ENCODE measurements at places on chromosomes 12 and 14. TPM values are rescaled to one million over a fixed set of nuclear protein-coding genes. Genes with fewer than 3 reads are reported as not detected.

DNA sequence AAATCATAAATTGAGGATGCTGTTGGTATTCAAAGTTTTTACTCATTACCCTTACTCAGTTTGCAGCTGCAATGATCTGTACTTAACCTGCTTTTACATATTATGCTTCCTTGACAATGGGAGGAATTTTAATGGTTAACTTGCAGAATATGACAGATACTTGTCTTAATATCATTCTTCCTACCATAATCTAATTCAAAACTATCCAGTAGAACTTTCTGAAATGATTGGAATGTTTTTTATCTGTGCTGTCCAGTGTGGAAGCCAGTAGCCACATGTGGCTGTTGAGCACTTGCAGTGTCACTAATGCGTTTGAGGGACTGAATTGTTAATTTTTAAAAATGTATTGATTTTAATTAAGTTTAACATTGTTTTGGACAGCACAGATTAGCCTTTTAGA, 23.5 kb downstream of the FGFR1OP2 start:
- H3K27ac ChIP-seq: no peak overlapping the region
- DNase-seq: no peak
- H3K4me3 ChIP-seq: no peak overlapping the region
- H3K4me1 ChIP-seq: no peaks in the 10 kb centered on the region
- peaks cover 97% of the 10 kb centered on the region for H3K36me3 ChIP-seq
- no peaks in the 10 kb centered on the region for H3K27me3 ChIP-seq

- no peak for DNase-seq
- H3K27ac ChIP-seq: no peak overlapping the region
- H3K4me3 ChIP-seq: no peak overlapping the region
- H3K27me3 ChIP-seq: peaks cover 12% of the 10 kb centered on the region
- peaks cover 5% of the 10 kb centered on the region for H3K4me1 ChIP-seq
These were observed 68.0 kb upstream of the MAX start for GRCh38 chr14:65170318-65170717.

GRCh38 chr12:20624718-20625117, 70.4 kb upstream of the SLCO1C1 start:
- no peak overlapping the region for H3K4me3 ChIP-seq
- H3K4me1 ChIP-seq: no peaks in the 10 kb centered on the region
- no peak overlapping the region for H3K27ac ChIP-seq
- DNase-seq: no peak
- H3K36me3 ChIP-seq: no peaks in the 10 kb centered on the region
- H3K27me3 ChIP-seq: no peaks in the 10 kb centered on the region

DNA sequence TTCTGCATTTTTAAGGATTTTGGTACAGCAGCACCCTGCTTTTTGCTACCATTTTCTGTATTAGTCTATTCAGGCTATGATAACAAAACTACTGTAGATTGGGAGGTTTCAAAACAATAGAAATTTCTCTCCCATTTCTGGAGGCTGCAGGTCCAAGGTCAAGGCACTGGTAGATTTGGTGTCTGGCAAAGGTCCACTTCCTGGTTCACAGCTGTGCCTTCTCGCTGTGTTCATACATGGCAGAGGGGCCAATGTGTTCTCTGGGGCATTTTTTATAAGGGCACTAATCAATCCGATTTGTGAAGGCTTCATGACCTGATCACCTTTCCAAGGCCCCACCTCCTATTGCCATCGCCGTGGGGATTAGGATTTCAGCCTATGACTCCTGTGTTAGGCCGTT, 268.1 kb upstream of the RTL1 start:
- H3K36me3 ChIP-seq: no peaks in the 10 kb centered on the region
- no peak overlapping the region for H3K4me3 ChIP-seq
- no peaks in the 10 kb centered on the region for H3K4me1 ChIP-seq
- no peaks in the 10 kb centered on the region for H3K27me3 ChIP-seq

- H3K36me3 ChIP-seq: no peaks in the 10 kb centered on the region
- peaks cover 4% of the 10 kb centered on the region for H3K4me1 ChIP-seq
- DNase-seq: no peak
- no peaks in the 10 kb centered on the region for H3K27me3 ChIP-seq
These were observed at the start of gene KLRG1 for GRCh38 chr12:8989413-8989812. Gene KLRG1 (plus strand): TSS chr12:8989546. CDS start chr12:8989636, 90 bp downstream.

DNA sequence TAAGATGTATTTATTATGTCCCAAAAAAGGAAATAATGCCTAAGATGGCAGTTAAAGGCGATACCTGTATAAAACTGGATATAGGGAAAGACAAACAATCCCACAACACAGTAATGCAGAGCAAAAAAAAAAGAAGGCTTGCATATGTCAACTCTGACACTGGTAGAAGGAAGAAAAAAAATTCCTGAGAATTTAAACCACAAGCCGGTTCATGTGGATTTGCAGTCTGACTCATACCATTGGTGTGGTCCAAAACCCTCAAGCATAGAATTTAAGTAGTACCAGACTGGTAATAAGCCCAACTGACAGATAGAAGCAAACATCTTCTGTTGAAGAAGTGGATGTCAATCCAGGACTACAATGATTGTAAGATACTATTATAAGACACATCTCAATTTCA, 7.2 kb downstream of the DNAI7 start:
- H3K4me1 ChIP-seq: no peaks in the 10 kb centered on the region
- no peak overlapping the region for H3K27ac ChIP-seq
- H3K36me3 ChIP-seq: no peaks in the 10 kb centered on the region

DNA sequence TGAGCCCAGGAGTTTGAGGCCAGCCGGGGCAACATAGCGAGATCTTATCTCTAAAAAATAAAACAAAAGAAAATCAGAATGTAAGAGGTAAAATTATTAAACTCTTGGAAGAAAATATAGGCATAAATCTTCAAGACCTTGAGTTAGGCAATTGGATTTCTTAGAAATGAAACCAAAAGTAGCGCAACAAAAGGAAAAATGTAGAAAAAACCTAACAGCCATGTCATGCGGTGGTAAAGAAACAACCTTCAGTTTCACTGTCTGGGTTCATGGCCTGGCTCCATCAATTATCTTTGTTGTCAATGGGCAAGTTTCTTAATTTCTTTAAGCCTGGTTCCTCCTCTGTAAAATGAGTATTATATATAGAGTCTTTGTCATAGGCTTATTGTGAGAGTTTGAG, 5.6 kb upstream of the GCH1 start:
- no peak overlapping the region for H3K27ac ChIP-seq
- no peaks in the 10 kb centered on the region for H3K4me1 ChIP-seq
- H3K4me3 ChIP-seq: no peak overlapping the region

DNA sequence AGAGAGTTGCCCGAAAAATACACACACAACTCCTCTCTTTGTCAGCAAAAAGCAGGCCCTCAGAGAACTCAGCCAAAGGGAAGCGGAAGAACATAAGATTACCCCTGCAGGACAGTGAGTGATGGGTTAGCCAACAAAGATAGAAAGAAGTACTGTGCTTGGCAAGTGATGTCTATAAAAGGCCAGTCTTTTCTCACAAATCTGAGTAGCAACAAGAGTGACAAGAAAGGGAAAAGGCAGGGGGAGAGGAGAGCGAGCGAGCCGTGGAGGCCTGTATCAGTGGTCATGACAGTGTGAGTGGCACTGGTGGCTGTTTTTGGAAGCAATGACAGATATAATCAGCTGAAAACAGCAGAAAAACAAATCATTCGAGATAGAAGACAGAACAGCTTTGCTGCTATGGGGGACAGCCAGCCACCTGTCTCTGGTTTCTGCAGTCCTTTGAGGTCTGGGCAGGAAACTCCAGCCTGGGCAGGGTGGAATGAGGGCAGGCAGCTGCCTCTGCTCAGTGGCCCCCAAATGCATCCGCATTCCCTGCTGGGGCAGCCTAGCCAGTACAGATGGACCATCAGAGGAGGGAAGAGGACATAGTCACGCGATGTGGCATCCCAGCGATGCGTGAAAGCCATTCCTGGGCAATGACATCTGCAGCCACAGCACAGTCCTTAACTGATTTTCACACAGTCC, 74.7 kb downstream of the TRIM9 start:
- H3K27ac ChIP-seq: no peak overlapping the region
- no peak overlapping the region for H3K4me3 ChIP-seq
- no peak for DNase-seq
- H3K4me1 ChIP-seq: no peaks in the 10 kb centered on the region

DNA sequence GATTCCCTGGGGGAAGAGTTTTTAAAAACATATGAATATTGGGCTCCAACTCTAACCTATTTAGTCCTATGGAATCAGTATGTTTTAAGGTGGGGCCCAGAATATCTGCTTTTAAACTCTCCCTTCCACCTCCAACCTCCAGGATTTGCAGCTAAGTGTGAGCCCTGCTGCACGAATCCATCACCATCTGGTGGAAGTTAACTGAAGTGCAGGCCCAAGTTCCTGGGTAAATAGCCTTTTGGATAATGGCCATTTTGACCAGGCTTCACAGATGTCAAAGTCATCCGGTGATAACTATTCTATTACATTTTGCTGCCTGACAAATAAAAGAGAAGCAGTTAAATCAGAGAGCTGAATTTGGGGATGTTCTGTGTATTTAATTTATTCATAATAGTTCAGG, 58.1 kb upstream of the RMST start:
- no peaks in the 10 kb centered on the region for H3K4me1 ChIP-seq
- DNase-seq: no peak
- H3K36me3 ChIP-seq: no peaks in the 10 kb centered on the region
- no peaks in the 10 kb centered on the region for H3K27me3 ChIP-seq
- no peak overlapping the region for H3K27ac ChIP-seq
- H3K4me3 ChIP-seq: no peak overlapping the region

- H3K4me3 ChIP-seq: no peak overlapping the region
- H3K4me1 ChIP-seq: peaks cover 8% of the 10 kb centered on the region
- H3K27ac ChIP-seq: no peak overlapping the region
- no peak for DNase-seq
- H3K36me3 ChIP-seq: no peaks in the 10 kb centered on the region
These were observed 87.0 kb downstream of the BTG1 start for GRCh38 chr12:92058664-92059063.

DNA sequence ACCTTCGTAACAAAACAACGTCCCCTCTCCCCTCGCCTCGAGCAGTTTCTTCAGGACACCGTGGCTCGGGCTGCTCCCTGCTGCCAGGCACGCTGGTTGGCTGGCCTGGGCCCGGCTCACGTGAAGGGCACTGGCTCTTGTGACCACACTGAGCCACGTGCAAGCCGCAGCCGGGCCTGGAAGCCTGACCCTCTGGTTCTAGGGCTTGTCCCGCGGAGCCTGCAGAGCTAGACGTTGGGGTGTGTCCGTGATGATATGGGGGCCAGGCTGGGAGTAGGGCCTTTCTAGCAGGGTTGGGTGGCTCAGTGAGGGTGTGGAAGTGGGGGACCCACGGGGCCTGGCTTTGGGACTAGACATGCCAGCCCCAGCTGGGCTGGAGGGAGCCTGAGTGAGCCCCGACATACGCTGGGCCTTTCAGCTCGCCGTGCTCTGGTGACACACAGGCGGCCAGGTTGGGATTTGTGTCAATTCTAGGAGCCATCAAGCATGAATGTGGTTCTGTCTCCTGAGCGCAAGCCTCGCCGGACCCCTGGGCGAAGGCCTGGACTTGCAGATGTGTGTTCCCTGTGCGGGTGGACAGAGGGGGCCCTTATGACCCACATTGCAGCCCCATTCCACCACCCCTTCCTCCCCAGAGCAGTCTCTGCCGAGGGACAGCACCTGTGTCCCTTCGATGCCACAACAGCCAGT, 13.6 kb upstream of the AMN start:
- H3K4me1 ChIP-seq: no peaks in the 10 kb centered on the region
- peak; percentile 58 for DNase-seq
- peaks cover 27% of the 10 kb centered on the region for H3K36me3 ChIP-seq
- H3K27me3 ChIP-seq: no peaks in the 10 kb centered on the region
- H3K27ac ChIP-seq: no peak overlapping the region

GRCh38 chr14:67569011-67569650, 30.9 kb downstream of the PIGH start:
- H3K4me3 ChIP-seq: no peak overlapping the region
- no peaks in the 10 kb centered on the region for H3K4me1 ChIP-seq
- peak; percentile 55 for DNase-seq
- H3K27ac ChIP-seq: no peak overlapping the region

DNA sequence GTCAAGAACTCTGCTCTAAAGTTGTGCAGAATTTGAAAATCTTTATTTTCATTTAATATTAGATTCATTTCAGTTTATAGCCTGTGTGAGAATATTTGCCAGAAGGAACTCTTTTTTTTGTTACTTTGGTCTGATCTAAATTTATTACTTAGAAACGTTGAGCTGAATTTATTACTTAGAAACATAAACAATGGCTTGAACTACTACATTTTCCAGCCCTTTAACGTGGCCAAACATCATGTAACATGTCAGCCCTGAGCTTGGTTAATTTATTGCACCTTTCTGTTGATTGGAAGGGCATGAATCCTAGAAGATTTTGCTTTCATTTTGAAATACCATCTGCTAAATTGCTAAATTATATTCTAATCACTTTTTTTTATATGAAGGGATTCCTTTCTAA, 241.4 kb downstream of the TMEM117 start:
- DNase-seq: no peak
- no peak overlapping the region for H3K27ac ChIP-seq
- no peaks in the 10 kb centered on the region for H3K27me3 ChIP-seq

DNA sequence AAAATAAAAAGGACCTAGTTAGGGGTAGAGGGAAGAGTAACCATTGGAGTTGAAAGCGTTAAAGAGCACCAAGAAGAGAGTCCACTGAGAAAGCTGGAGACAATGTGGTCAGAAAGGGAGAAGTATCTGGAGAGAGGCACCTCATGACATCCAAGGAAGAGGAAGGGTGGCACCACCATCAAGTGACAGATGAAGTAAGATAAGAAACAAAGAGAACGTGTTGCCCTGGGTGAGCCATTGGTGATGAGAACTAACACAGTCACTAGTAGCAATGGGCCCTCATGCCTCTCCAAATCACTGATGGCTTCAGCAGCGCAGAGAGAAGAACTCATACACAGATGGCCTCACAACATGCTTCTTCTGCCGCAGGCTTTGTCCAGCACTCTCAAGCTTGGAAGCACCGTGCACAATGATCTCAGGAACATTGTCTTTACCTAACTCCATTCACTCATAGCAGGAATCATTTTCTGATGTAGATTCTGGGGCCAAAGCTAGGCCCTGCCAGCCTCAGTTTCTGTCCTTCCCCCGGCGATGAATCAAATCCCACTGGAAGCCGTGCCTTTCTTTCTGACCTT, 252.9 kb downstream of the DPF3 start:
- no peak overlapping the region for H3K27ac ChIP-seq
- H3K4me1 ChIP-seq: no peaks in the 10 kb centered on the region
- no peaks in the 10 kb centered on the region for H3K27me3 ChIP-seq

DNA sequence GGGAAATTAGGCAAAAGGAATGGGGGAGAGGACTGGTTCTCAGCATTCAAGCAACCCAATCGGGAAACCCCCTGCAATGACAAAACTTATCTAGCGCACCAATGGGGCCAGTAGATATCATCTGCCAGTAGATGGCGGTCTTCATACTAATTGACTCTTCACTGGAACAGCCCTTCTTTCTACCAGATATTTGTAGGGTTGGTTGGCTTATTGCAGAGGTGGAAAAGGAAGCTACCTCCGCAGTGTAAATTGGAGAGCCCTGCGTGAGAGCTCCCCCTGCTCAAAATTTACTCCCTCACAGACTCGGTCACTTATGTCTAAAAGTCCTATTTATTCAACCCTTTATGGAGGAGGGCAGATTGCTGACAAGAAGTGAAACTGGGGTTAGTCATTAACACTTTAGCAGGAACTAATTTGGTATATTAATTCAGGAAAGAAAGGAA, 166.1 kb upstream of the CCND2 start:
- peaks cover 22% of the 10 kb centered on the region for H3K27me3 ChIP-seq
- H3K4me1 ChIP-seq: no peaks in the 10 kb centered on the region
- no peak overlapping the region for H3K27ac ChIP-seq

The SERPINA10 gene
- total RNA-seq: not detected

The TAS2R50 gene
- total RNA-seq: 0.55 TPM

The GDF3 gene
- total RNA-seq: 0.32 TPM

The NID2 gene
- 17.9 TPM for total RNA-seq

The CLEC12A gene
- total RNA-seq: 43.4 TPM

The FLVCR2 gene
- total RNA-seq: 28.6 TPM

The KITLG gene
- total RNA-seq: 68.1 TPM

The C1QL4 gene
- not detected for total RNA-seq

All from upper lobe of right lung (tissue), 1 donor.